ENCODE measurements at places on chromosomes 3 and 15.

- DNase-seq, result no peak
Measured at GRCh38 chr15:67097930-67098740, 32.7 kb downstream of the SMAD3 start.

DNA sequence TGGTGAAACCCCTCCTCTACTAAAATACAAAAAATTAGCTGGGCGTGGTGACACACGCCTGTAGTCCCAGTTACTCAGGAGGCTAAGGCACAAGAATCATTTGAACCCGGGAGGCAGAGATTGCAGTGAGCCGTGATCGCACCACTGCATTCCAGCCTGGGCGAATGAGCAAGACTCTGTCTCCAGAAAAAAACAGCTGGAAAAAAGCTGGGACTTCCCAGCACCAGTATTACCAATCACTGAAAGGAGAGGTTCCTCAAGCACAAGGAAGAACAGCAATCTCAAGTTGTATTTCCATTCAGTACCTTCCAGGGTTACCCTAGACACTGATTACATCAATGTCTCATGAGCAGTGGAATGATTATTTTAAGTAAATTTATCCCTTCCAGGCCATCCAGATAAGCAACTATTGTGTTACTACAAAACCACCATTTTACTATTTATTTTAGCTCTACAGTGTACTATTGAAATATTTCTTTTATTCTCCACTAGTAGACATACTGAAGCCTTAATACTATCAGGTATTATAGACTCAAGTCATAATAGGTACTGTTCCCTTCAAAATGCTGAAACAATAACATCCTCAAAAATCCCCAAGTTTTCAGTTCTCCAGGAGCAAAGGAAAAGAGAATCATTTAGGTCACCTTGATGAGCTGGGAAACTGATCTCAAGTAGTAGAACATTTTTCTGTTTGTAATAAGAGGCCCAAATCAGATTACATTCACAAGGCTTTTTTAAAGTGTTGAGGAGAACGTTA, 54.8 kb upstream of the VGLL4 start:
- no peak for DNase-seq

GRCh38 chr3:37465174-37465573, 290.8 kb upstream of the LRRFIP2 start:
- no peak for DNase-seq

- no peak for DNase-seq
Measured at GRCh38 chr3:165103616-165104015, 25.3 kb upstream of the SI start.

GRCh38 chr3:41301548-41301947, 102.2 kb downstream of the CTNNB1 start:
- no peak for DNase-seq

GRCh38 chr15:85592148-85592547, 202.6 kb downstream of the KLHL25 start:
- DNase-seq, result no peak

DNA sequence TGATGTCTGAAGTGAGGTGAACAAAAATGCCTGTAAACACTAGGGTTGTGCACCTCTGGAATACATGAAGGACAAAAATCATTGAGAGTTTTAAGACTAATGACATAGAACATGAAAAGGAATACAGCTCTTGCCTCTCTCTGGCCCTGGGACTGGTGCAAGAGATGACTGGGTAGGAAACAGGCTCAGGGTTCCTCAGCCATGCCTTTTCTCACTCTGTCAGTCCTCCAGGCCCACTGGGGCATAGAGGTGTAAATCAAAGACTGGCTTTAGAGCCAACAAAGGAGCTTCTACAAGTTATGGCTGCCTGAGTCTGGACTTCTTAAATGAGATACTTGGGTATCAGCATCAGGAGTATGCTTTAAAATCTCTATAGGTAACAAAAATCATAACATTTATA, 554.7 kb upstream of the KCNMB2 start:
- DNase-seq, result no peak

DNA sequence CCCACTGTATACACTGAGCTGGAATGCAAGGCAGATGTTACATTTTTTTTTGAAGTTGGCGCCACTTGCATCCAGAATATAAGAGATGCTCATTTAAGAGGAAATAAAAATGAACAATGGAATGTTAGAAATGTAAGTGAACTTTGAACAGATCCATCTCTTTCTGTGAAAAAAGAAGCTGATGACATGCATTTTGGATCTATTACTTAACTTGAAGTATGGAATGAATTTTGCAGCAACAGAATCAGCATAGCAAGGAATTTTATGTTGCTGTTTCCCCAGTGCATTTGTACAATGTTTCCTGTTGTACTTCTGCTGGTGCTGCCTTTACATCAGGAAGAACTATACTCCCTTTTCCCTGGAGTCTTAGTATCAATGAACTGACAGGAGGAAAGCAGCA, 178.2 kb downstream of the LSAMP start:
- no peak for DNase-seq

DNA sequence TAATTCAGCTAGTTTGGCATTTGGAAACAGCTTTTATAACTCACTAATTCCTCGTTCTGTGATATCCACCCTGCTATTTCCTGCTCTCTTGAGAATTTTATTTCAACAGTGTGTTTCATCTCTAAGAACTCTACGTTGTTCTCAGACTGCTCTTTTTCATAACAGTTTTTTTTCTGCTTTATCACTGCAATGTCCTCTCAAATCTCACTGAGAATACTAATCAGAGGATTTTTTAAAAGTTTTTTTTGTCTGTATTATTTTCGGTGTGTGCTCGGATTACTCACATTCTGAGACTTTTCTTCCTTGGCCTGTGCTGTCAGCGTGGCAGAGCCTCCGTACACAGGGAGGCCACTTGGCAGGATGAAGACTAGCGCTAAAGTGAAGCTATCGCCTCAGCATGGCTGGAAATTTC, 59.4 kb upstream of the NEO1 start:
- no peak for DNase-seq

DNA sequence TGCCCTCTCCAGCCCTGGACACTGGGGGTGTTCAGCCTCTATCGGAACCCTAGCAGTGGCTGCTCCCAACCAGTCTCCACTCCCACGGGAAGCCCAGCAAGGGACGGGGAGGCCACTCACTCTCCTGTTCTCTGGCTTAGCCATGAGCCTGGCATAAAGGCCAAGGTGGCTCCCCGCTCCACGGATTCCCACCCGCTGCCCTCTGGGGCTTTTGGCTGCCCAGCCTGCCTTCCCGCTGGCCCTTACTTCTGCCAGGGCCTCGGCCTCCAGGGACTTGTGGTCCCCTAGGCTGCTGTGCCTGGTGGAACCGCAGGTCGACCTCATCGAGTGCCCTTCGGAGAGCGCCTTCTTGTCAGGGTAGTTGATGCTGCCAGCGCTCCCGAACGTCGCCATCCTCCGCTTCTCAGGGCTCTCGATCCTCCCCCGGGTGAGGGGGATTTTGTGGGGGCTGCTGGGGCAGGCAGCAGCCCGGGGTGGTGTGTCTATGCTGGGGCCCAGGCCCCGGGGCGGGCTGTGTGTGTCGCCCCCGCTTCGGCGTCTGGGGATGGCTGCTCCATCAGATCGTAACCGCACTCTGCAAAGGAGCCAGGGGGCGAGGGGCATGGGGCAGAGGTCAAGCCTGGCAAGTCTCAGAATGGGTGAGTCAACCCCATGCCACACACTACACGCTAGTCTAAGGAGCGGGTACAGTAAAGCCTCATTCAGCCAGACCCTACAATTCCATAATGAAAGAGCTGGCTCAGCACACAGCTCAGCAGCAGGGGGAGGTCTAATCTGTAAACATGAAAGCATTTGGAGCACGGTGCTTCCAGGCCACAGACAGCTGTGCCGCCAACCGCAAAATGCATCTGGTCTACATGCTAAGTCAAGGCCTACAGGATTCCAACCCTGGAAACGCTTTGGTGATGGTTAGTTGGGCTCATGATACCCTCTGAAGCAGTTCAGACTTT, 27.3 kb upstream of the RAD18 start:
- DNase-seq, result no peak

DNA sequence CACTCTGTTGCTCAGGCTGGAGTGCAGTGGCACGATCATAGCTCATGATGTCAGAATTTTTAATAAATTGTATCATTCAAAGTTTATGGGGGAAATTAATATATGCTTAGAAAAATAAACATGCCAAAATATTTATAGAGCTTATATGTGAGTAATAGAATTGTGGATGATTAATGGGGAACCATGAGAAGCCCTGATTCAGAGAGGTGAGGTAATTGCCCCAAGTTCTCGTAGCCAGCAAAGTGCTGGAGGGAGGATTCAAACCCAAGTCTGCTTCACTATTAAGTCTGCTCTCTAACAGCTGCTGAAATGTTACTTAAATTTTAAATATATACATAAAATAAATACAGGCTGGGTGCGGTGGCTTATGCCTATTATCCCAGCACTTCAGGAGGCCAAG, 26.2 kb upstream of the IGF2BP2 start:
- no peak for DNase-seq

DNA sequence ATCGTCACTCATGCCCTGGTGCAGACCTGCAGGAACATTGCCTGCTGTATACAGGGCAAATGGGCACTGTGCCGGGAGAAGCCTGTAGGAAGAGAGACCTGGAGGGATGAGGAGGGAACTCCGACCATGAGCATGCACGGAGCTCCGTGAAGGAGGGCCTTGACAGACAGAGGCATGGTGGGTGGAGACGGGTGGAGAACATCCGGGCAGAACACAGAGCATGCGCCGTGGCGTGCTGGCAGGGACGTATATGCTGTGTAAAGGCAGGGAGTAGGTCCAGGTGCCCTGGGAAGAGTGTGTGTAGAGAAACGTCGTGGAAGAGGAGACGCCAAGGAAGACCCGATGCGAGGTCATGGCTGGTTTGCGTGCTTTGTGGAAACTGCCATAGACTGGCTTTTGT, 133.0 kb upstream of the FAN1 start:
- no peak for DNase-seq

DNA sequence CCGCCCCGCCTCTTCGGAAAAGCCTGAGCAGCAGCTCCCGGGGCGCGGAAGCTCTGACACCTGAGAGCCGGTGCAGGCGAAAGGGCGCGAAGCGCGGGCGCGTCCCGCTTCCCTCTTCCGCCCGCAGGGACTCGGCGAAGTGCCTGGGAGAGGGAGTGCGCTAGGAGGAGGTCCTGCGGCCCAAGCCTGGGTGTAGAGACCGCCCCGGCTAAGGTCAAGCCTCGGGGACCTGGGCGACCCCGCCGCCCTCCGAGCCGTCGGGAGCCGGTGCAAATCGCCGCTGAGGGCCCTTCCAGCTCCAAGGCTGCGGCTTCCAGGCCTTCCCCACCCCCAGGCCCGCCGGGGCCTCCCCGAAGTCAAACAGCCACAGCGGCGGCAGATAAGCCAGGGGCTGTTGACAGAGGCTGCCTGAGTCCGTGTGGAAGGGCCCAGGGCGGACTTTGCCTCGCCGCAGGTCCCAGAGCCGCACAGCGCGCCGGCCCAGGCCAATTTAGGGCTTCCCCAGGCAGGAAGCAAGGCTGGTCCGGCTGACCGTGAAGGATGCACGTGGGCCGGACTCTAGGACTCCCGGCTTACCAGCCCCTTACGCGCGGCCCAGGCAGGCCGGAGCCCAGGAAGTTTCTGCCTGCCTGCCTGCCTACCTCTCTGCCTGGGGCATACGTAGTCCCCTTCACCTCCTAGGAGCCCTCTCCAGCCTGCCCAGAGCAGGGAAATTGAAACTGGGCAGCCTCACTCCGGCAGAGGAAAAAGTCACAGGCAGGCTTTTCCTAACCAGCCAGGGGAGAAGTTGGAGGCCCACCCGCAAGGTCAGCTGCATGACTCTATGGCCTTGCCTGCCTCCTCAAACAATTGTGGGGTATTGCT, 2.3 kb downstream of the ITPKA start:
- peak; percentile 73 for DNase-seq

GRCh38 chr3:127485396-127486170, 105.0 kb downstream of the TPRA1 start:
- DNase-seq, result no peak

DNA sequence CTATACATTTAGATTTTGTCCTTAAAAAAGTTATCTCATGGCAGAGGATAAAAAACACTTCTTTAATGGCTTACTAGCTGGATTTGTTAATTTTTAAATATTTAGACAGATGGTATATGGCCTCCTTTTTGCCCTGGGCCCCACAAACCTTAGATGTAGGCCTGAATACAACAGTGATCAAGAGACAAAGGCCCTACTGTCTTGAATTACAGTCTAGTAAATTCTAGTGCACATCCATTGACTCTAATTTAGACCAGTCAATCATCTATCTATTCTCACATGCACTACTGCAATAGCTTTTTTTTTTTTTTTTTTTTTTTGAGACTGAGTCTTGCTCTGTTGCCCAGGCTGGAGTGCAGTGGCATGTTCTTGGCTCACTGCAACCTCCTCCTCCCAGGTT, 452.8 kb downstream of the FHIT start:
- DNase-seq, result no peak
